ENCODE measurements at places on chromosomes 2 and 18.

DNA sequence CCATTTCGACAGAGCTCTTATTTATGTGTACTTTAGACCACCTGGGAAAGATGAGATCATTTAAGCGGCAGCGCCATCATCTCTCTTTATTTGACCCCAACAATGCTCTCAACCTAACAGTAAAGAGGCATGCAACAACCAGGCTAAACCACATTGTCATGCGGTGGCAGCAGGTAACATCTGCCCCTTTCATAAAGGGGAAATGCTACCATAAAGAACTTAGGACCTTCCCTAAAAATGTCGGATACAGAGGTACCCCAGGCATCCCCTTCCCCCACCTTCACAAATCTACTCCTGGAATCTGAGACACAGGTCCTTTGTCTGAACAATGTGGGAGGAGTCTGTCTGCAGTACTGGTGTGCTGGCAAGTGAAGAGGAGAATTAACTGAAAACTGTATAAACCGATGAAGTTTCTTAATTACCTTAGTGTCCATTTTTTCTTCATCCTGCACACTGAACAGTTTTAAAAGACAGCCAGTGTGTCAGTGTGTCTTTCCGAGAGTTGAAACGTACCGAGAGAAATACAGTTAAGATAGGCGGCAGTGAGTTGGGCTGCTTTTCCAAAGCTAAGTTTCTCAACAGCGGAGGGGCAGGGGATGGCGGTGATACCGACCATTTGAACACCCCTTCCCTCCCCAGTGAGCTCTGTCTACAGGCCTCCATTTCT lies 1.9 kb downstream of the MEX3C start:
- no peak for ATAC-seq

GRCh38 chr2:13113002-13113401 lies 396.3 kb downstream of the TRIB2 start:
- ATAC-seq: peak; percentile 77

- ATAC-seq: peak; percentile 31
These were observed 8.4 kb upstream of the SP9 start for GRCh38 chr2:174326161-174327020.

GRCh38 chr2:85503851-85504777 lies 34.9 kb upstream of the MAT2A start:
- no peak for ATAC-seq

- no peak for ATAC-seq
These were observed 244.8 kb downstream of the TWIST2 start for GRCh38 chr2:239092571-239093294.

All from motor neuron (in vitro differentiated cells).